OCI-LY7 (cell line): ENCODE measurements at places on chromosomes 1 and 21. TPM values are rescaled to one million over a fixed set of nuclear protein-coding genes. Genes with fewer than 3 reads are reported as not detected.

The SLC2A5 gene
- 123 and 183 TPM in 2 replicates for total RNA-seq

The LIPI gene
- total RNA-seq: not detected in 2 replicates

The GPR161 gene
- 0.15 TPM in 1 of 2 replicates, not detected in the other for total RNA-seq

The SLAMF9 gene
- not detected in 2 replicates for total RNA-seq

The KIF26B gene
- total RNA-seq: not detected in 2 replicates

The STIL gene
- 54.0 and 60.0 TPM in 2 replicates for total RNA-seq

The GPA33 gene
- total RNA-seq: not detected in 2 replicates

The LAD1 gene
- not detected in 2 replicates for total RNA-seq

The RNU1-2 gene
- total RNA-seq: 1,721 and 1,968 TPM in 2 replicates

The OLIG2 gene
- not detected in 2 replicates for total RNA-seq

The COL18A1 gene
- 0.18 and 0.23 TPM in 2 replicates for total RNA-seq

The CD164L2 gene
- not detected in 2 replicates for total RNA-seq

The NR1I3 gene
- total RNA-seq: not detected in 2 replicates

The IGFN1 gene
- total RNA-seq: not detected in 2 replicates

The C4BPA gene
- total RNA-seq: not detected in 2 replicates

The PPOX gene
- 45.5 and 53.2 TPM in 2 replicates for total RNA-seq

The CFH gene
- not detected in 2 replicates for total RNA-seq

The VCAM1 gene
- not detected in 2 replicates for total RNA-seq

The PADI2 gene
- total RNA-seq: 0.08 TPM in 1 of 2 replicates, not detected in the other

The ETS2 gene
- 23.1 and 24.1 TPM in 2 replicates for total RNA-seq

The ERG gene
- not detected in 2 replicates for total RNA-seq

The BRINP3 gene
- not detected in 2 replicates for total RNA-seq

The SELENON gene
- total RNA-seq: 28.1 and 28.3 TPM in 2 replicates

The PLPPR5 gene
- not detected in 2 replicates for total RNA-seq

The NRAS gene
- 43.5 and 47.0 TPM in 2 replicates for total RNA-seq

The RNF186 gene
- not detected in 2 replicates for total RNA-seq

The IVL gene
- not detected in 2 replicates for total RNA-seq

The LCE1C gene
- total RNA-seq: not detected in 2 replicates

The GUCA2B gene
- total RNA-seq: not detected in 2 replicates

The CGN gene
- total RNA-seq: 5.5 TPM in 2 replicates

The CFAP126 gene
- not detected in 2 replicates for total RNA-seq

The RASAL2 gene
- total RNA-seq: 0.27 and 0.31 TPM in 2 replicates

The SCP2 gene
- total RNA-seq: 75.5 and 77.1 TPM in 2 replicates

The CDA gene
- not detected in 2 replicates for total RNA-seq

The EDEM3 gene
- 27.4 and 27.7 TPM in 2 replicates for total RNA-seq

The HS2ST1 gene
- total RNA-seq: 54.4 and 63.7 TPM in 2 replicates

The S100A9 gene
- not detected in 2 replicates for total RNA-seq

The TMEM269 gene
- 0.46 and 0.81 TPM in 2 replicates for total RNA-seq

The LDLRAD1 gene
- total RNA-seq: not detected in 2 replicates

The LCE6A gene
- not detected in 2 replicates for total RNA-seq

The ST3GAL3 gene
- total RNA-seq: 45.0 and 52.0 TPM in 2 replicates

The PRPF38A gene
- total RNA-seq: 82.3 and 83.4 TPM in 2 replicates

The CCDC17 gene
- 5.0 and 5.6 TPM in 2 replicates for total RNA-seq

The FAAH gene
- total RNA-seq: 21.9 and 24.8 TPM in 2 replicates

The LY9 gene
- 40.2 and 42.8 TPM in 2 replicates for total RNA-seq

The MAP1LC3C gene
- not detected in 2 replicates for total RNA-seq

The PKLR gene
- total RNA-seq: 0.18 and 0.51 TPM in 2 replicates

The HPDL gene
- 21.9 and 25.8 TPM in 2 replicates for total RNA-seq
